ENCODE measurements at places on chromosomes 13 and 19.

GRCh38 chr13:28299916-28300315 is 161.6 kb downstream of the PAN3 start:
- no peak for DNase-seq

DNA sequence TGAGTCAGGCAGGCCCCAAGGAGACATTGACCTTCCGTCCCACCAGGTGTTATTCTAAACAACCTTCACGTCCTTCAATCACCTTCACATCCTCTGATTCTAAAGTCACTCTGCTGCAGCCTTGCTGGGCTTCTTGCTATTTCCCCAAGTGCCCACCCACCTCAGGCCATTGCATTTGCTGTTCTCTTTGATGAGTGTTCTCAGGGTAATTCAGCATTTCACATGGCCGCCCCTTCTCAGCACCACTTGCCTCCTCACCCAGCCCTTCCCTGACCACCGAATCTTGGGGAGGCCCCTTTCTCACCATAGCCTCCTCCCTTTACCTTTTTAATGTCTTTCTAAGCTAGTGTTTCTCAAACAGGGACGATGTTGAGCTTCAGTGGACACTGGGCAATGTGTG is 4.6 kb downstream of the ZNF805 start:
- DNase-seq = no peak

GRCh38 chr19:32203161-32203560 is 142.2 kb upstream of the ZNF507 start:
- DNase-seq = no peak

- DNase-seq = no peak
Measured at GRCh38 chr19:13997631-13997962, 8.5 kb downstream of the RFX1 start.

DNA sequence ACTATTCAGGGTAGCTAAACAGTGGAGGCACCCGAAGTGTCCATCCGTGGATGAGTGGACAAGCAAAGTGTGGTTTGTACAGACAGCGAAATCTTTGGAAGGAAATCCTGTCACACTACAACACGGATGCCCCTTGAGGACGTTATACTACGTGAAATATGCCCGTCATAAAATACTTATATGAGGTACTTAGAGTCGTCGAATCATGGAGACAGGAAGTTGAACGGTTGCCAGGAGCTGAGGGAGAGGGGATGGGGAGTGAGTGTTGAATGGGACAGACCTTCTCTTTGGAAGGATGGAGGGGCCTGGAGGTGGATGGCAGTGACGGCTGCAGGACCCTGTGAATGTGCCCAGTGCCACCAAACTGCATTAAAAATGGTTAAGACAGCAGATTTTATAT is 11.6 kb downstream of the ATP4B start:
- DNase-seq = no peak

DNA sequence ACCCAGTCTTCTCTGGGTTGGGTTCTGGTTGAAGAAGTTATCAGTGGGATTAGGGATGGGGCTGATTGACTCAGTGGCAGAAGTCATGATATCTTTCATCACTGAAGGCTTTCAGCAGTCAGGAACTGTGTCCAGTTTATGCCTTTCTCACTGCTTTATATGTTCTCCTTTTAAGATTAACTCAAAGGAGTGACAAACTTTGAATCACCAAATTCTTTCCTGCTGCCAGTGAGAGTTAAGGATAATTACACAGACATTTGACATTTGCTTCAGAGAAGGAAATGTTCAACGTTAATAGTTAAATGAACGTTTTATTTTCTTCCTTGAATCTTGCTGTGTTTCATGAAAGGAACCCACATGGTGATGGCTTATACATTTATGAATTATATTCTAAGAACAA is 41.0 kb upstream of the CNMD start:
- DNase-seq = no peak

- no peak for DNase-seq
Measured at GRCh38 chr19:7969555-7969939, 26.1 kb upstream of the TIMM44 start.

DNA sequence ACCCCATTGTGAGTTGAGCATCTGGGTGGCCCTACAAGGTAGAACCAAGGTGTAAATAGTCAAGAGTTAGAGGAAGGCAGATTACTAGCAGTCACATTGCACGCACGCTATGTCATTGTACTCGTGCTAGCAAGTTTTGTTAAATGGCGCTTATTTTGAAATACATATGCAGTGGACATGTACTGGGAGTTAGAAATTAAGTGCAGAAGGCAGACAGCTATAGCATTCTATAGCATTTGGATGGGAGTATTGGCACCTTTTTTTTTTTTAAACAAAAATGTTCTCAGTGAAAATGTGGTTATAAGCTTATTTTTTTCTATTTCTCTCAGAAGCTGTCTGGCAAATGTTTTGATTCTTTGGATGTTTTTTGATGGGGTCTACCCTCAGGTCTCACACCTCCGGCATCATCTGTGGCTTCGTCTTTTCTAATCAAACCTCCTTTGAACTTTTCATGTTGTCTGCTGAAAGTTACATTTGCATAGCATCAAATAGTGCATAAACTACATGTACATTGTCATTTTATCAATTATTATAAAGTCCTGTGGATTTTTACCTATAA is 68.1 kb downstream of the ARHGEF7 start:
- DNase-seq = no peak

DNA sequence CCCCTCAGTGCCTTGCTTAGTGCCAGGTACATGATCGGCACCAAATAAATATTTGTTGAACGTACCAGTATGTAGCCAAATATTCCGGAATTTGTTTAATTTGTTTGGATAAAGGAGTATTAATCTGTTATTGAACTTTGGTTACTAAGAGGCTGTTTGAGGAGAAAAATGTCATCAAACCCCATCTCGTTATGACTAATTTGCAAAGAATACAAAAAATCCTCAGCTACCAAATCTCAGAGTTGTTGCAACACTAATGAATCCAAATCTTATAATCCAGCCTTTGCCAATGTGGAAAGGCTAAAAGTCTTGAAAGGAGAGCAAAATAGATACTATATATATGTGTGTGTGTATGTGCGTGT is 79.5 kb downstream of the KLF5 start:
- DNase-seq = no peak

DNA sequence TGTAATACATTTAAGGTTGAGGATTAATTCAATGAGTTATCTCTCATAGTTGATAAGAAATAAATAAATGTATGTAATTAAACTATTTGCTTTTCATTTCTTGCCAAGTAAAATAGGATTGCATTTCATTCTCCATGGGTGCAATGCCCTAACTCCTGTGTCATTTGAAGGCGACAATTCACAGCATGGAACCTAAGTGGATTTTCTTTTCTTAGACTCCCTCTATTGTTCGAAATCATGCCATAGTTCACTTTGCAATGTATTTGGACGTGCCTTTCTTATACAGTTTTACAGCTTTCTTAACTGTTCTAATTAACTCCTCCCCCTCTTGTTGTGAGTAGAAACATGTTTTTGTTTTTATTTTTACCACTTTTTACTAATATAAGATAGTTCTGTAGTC is 263.0 kb downstream of the B3GLCT start:
- no peak for DNase-seq

- DNase-seq = peak; percentile 62
Measured at GRCh38 chr19:38949580-38950367, 19.0 kb downstream of the MRPS12 start.

- no peak for DNase-seq
Measured at GRCh38 chr19:47497821-47498520, 14.0 kb upstream of the KPTN start.

- DNase-seq = no peak
Measured at GRCh38 chr19:7489609-7490044, 792 bp upstream of the PEX11G start.

Measured in anterior cingulate cortex (tissue), 58 donors.